Stimulated activated CD4-positive, alpha-beta T cell treated with anti-CD3 and anti-CD28 coated beads, Interleukin-1b, Interleukin-23, amount 100 ng/mL, for 24 hours (primary cell): ENCODE measurements at places on chromosomes 1 and 21.
A peak's percentile ranks its signal among the peaks of the same experiment; 100 is the strongest.

GRCh38 chr1:153395136-153395685 lies 4.3 kb upstream of the S100A8 start:
- DNase-seq, result no peak

- no peak for DNase-seq
These were observed 35.6 kb downstream of the SMYD2 start for GRCh38 chr1:214316593-214316992.

DNA sequence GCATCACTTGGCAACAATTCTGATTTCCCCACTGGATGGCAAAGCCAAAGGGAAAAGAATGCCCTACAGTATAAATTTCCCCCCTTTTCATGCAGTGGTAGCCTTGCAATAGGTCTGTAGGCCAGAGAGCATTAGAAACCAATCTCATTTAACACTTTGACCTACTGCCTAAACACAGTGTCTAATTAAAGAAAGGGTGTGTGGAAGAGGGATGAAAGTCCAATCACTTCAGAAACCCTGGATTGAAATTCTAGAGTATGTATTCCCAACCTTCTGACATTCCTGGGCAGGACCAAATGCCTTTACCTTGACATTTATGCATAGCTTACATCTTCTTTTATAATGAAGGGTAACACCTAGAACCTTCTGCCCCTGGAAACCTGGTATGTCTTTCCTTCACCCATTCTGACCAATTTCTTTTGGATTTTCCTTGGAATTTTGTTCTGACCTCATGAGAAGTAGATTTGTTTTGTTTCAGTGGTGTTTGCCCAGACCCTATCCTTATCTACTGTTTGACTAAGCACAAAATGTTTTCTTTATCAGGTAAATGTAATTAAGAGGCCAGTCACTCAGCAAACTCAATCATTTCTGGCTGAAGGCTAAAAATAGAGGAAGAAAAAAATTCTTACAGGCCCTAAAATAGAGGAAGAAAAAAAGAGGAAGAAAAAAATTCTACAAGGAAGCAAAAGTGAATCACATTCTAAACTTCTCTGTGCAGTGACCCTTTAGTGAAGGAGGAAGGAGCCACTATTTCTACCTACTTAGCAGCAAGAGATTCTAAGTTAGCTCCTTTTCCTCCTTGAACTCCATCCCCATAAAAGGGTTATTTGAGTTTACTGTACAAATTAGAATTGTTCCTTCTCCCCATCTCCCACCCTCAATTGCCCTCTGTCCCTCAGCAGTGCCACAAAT lies 129.5 kb upstream of the DSCAM start:
- no peak for DNase-seq

DNA sequence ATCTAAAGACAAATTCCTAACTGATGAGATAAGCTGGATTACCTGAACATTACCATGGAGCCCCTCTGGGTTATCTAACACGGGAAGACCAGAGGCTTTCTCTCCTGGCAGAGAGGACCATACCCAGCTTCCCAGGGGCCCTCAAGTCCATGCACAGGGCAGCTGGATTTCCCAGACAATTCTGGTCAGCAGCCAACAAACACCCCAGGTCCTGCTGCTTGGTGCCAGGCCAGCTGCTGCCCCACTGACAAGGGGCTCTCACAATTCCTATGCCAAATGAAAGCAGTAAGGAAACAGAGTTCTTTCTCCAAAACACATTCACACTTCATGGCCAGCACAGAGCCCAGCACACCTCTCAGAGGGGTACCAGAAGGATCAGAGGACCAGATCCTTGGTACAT lies 114.2 kb downstream of the HLCS start:
- DNase-seq, result no peak

DNA sequence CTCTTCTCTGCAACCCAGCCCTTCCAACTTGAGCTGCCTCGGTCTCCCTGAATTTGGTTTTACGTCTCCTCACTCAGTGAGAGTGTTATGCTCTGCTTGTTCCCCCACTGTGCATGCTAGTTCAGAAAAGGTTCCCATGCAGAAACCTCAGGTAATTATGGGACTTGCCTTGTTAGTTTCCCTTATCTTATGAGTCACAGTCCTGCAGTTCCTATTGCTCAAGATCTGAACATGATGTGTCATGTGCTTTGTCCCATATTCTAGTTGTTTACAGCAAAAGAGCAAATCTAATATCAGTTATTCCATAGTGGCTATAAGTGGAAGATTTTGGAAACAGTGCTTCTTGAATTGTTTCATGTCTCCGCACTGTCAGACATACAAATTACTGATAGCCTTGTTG lies 74.4 kb downstream of the DUSP10 start:
- DNase-seq, result no peak

DNA sequence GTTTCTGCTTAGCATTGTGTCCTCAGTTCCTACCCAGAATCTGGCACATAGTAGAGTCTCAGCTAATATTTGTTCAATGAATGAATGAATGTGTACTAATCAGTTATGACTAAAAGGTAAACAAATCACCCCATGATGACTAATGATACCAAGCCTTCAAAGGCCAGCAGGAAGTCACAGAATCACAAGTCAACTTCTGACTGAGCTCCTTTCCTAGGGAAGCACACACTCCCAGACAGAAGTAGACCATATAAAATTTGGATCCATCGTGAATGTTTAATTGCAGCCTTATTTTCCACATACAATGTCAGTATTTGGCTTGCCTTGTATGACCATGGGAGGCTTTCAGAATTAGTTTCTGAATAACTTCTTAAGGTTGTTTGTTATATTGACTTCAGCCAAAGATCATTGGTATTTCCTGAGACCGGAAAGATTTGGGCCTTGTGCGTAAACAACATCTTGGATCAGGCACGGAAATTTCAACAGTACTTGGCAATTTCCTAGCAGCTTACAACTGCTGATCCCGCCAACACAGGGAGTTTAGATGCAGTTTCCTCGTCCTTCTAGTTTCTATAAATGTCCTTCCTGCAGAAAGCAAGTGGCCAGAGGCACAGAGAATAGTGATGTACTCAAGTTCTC lies 185.9 kb upstream of the ATP1B1 start:
- no peak for DNase-seq

GRCh38 chr1:29639741-29640427 lies 403.6 kb downstream of the PTPRU start:
- DNase-seq, result no peak

DNA sequence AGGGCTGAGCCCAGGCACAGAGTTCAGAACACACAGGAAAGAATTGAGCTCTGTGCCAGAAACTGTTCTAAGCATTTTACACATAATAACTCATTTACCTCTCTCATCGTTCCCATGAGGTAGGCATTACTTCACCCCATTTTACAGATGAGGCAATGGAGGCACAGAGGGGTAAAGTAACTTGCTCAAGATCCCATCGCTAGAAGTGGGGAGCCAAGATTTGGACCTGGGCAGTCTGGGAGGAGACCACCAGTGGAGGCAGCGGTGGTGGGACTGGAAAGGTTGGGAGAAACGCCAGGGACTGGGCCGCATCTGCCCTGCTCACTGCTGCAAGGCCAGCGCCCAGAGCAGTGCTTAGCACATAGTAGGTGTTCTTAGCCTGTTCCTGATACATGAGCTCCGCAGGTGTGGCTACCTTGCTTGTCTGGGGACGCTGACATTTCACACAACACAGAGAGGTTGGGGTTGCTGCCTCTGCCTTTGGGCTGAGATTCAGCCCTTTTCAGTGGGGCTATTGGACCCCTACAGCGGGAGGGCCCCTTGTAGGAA lies 27.8 kb upstream of the EPS8L3 start:
- DNase-seq, result no peak

- no peak for DNase-seq
These were observed 181.0 kb downstream of the PTPRU start for GRCh38 chr1:29417147-29417858.

GRCh38 chr21:24617819-24618218 lies 989.5 kb downstream of the MRPL39 start:
- no peak for DNase-seq

- DNase-seq, result no peak
These were observed 45.5 kb downstream of the CACHD1 start for GRCh38 chr1:64515427-64515826.

DNA sequence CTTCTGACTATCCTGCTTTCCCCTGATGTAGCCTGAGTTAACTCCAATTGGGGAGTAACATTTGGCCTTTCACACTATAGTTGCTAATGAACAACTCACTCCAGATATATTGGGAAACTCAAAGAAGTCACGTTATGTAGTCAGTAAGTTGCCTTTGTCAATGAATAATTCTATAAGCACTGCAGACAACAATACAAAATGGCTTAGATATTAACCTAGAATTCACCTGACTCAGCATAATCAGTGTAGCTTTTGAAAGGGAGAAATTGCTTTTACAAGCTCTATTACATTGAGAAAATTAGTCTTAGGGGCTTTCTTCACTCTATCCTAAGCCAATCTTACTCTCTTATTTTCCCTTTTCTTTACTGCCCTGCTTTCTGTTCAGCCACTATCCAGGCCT lies 303.5 kb upstream of the NR5A2 start:
- DNase-seq, result no peak

DNA sequence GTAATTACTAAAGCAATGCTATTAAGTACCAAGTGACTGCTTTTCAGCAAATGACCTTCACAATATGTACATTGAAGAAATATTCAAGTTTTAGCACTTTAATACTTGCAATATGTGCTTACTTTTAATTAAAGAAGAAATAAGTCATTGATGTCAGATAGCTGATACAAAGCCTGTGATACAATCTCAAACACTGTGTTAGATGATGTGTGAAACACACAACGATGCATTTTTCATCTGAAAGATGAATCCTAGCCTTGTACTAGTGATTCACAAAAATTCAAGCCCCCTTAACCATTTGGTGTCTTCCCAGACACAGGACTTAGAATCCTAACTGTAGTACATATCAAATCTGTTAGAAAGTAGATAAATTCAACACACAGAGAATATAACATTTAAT lies 724.1 kb upstream of the ADAMTS5 start:
- DNase-seq, result no peak

GRCh38 chr1:23251812-23252211 lies 34.5 kb upstream of the HTR1D start:
- DNase-seq, result no peak

DNA sequence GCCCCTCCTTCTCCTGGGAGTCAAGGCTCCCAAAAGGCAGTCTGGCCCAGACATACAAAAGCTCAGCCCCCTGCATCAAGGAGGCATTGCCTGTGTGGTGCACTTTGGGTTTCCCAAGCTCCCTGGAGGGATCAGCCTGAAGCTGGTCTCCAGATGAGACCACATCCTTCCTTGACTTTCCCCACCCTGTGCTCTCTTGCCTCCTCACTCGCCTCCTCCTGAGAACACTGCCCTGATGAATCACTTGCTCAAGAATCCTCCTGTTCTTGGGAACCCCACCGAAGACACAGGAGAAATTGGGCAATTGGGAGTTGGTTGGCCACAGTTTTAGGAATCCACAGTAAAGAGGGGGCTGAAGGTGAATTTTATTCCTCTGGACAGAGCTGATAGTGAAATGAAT lies 34.8 kb upstream of the LYST start:
- no peak for DNase-seq

GRCh38 chr1:161382214-161383019 lies 14.7 kb upstream of the CFAP126 start:
- no peak for DNase-seq

DNA sequence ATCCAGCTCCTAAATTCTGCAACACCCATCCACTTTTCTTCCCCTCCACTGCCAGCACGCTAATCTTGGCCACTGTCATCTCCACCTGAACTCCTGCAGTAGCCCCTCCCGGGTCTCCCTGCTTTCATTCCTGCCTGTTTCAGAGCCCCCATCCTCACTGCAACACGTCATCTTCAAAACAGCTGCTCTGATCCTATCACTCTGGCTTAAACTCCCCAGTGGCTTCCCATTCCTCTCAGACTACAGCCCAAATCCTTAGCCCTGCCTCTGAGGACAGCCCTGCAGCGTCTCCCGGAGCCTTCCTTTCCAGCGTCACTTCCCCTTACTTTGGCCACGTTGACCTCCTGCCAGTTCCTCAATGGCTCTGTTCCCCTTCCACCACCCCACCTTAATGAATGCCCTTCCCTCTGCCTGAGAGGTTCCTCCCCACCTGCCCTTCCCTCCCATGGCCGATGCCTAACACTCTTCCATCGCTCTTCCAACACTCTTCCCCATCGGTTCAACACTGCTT lies 22.9 kb upstream of the IFNAR2 start:
- no peak for DNase-seq

DNA sequence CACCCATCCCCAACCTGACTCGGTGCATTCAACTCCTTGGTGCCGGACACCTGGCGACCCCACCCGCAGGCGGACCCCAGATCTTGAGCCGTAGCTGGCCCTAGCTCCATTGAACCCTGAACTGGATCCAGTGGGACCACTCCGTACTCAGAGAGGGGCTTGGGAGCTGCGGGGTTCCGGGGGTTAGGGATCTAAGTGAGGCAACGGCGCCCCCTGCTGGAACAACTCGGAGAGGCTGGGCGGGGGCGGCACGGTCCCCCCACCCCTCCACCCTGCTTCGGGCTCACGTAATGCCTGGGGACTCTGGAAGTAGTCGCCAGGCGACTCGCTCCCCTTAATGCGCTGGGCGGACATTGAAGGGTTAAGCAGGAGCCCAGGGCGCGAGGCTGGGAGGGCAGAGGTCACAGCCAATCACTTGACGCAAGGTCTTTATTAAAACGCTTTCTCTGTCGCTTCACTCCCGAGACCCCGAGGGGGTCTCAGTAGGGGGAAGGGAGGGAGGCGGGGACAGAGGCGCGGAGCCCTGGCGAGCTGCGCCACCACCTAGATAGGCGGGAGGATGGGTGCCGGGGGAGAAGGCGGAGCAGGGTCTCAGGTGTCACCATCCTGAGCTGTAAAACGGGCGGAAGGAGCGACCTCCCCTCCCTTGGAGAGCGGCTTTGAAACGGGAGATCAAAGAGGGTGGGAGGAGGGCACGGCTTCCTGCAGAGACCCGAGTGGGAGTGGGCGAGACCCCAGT lies 704 bp upstream of the CRABP2 start:
- peak; percentile 57 for DNase-seq

DNA sequence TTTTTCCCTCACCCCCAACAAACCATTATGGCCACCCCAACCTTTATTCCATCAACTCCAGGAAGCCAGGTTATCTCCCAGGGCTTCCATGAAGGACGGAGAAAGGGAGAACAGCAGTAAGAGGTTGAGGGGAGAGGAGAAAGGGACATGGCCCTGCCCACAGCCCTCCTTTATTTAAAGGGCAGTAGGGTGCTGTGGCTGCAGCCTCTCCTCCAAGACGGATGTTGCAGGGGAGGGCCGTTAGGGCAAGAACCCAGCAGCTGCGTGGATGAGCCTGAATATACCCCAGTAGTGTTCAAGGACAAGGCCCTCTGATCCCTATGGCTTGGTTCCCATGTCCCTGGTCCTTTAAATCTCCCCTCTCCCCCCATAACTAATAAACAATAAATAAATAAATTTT lies 5.9 kb downstream of the RXFP4 start:
- DNase-seq, result no peak

- no peak for DNase-seq
These were observed 127.6 kb upstream of the C1orf105 start for GRCh38 chr1:172292840-172293239.
